Epithelial cell of proximal tubule (primary cell): ENCODE measurements at places on chromosomes 11 and 22.

DNA sequence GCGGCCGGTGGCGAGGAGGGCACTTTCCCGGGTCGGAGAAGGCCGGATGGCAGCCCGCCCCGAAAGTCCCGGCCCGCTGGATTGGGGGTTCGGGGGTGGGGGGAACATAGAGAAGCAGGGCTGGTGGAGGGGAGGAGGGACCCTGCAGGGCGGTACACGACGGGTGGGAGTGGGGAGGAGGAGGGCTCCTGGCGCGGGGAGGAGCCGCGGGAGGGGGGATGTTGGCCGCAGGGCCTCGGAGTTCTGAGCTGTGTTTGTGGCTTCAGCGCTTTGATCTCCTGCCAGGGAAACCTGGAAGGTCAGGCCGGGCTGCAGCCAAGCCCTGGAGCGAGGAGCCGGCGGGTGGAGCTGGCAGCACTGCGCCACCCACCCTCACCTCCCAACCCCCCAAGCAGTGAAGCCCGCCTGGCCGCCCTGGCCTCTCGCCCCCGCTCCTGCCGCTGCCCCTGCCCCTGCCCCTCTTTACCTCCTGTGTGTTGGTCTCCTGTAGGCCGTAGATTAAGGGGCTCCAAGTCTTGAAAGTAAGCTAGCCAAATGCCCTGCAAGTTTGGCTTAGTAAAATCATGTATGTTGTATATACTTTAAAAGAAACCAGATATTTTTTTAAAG is 30.9 kb downstream of the C22orf31 start:
- peak; percentile 49 for DNase-seq

DNA sequence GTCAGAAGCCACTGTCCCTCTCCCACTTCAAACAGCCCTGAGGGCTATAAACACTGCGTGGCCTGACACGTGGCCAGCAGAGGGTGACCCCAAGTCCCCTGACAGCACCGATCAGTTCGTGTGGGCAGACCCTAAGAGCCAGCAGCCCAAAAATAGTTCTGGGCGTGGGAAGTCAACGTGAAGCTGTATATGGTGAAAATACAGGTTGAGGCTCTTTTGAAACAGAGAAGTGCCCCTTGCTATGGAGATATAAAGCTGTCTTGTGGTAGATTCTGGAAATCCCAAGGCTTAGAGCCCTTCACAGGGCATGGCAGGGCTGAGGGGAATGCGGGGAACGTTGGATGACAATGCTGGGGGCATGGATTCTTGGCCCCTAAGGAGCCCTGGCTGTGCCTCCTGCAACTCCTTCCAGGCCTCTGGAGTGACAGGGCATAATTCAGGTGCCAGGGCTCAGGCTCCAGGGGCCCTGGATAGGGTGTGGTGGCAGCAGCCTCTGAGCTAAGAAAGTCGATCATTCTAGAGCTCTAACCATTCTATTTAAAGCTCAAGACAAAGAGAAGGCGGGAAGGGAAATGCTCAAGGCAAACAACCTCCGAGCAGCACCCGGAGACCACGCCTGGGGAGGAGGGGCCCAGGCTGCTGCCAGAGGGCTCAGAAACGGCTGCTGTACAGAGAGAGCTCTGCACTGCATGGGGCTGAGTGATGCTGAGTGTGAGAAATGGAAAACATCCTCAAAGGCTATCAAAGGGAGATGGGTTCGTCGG is 60.4 kb upstream of the CD5 start:
- no peak for DNase-seq

DNA sequence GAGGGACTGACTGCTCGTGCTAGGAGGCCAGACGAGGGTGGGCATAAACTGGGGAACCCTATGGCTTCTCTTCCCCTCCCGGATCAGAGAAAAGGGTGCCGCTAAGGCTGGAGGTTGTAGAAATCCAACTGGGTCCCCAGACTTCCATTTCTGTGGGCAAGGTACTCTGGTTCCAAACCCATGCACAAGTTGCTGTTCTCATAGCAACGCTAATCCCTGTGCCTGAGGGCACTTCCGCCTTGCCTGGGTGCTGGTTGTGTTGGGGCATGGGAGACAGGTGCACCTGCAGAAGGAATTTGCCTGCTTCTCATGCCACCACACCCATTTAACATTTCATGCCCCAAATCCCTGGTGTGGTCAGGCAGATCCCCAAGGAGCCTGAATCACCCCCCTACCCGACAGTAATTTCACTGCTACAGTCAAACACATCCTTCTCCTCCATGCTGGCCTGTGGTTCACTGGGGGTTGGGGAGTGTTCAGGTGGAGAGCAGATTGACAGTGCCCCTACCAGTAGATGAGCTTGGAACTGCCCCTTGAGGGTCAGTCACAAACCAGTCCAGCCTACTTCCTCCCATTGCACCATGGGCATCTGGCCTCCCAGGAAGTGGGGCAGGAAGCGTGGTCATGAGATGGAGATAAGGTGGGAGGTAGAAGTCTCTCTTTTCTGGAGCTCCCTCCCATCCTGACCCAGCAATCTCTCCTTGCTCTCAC is 1.2 kb downstream of the C2CD2L start:
- no peak for DNase-seq

GRCh38 chr11:121716060-121716459 is 263.3 kb upstream of the SORL1-AS1 start:
- no peak for DNase-seq

- DNase-seq, result no peak
Measured at GRCh38 chr22:44907765-44908737, 101.8 kb downstream of the PHF21B start.

- DNase-seq, result no peak
Measured at GRCh38 chr11:116192509-116193210, 580.1 kb downstream of the BUD13 start.

GRCh38 chr22:49023879-49024774 is 803.5 kb downstream of the BRD1 start:
- no peak for DNase-seq

DNA sequence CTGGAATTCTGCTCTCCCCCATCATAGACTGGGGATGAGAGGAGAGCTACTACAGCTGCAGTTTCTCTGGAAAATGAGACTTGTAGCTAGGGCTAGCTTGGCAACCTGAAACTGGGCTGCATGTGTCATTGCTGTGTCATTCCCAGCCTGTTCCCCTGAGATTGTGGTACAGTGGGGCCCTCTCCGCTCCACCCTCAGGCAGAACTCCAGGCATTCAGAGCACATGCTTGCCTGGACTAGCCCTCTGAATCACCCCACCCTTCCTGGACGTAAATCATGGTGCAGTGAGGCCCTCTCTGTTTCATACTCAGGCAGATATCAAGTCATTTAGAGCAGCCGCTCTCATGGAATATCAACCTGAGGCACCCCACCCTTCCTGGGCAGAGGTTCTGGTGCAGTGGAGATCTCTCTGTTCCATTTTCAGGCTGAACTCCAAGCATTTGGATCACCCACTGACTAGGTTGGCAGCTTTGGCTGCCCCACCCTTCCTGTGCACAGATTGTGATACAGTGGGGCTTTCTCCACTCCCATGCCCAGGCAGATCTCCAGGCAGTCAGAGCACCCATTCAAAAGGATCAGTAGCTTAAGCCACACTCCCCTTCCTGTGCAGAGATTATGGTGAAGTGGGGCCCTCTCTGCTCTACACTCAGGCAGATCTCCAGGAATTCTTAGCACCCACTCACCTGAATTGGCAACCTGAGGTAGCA is 274.4 kb downstream of the C11orf87 start:
- no peak for DNase-seq

- DNase-seq, result peak; percentile 55
Measured at GRCh38 chr11:67022341-67022933, 497 bp upstream of the SYT12 start.

DNA sequence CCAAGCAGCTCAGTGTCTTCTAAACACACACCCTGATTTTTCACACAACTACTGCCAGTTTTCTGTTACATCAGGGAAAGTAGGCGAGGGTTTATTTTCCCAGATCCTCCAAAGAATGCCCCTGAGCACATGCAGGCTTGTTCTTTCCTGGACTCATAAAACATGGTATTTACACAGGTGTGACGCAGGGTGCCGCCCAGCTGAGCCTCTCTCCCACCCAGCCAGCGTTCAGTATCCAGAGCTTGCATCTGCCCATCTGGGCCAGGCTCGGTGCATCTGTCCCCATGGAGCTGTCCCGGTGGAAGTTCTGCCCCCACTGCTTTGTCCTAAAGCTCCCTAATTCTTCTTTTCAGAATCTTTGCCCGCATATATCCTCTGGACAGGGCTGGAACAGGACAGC is 44.8 kb upstream of the ISX start:
- DNase-seq, result no peak

DNA sequence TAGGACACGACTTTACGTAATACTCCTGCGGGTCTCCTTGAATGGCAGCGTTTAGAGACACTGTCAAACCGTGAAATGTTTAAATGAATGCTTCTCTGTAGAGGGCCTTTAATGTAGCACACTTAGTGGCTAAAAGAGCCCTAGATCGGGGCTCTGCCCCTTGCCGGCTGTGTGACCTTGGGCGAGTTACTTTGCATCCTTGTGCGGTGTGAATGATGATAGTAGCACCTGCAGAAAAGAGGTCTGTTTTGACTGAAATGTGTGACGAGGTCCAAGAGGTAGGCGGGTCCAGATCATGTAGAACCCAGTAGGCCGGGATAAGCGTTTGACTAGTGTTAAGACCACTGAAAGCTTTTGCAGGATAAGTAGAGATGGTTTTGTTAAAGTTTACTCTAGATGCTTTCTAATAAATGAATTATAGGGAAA is 866 bp downstream of the MED17 start:
- no peak for DNase-seq

DNA sequence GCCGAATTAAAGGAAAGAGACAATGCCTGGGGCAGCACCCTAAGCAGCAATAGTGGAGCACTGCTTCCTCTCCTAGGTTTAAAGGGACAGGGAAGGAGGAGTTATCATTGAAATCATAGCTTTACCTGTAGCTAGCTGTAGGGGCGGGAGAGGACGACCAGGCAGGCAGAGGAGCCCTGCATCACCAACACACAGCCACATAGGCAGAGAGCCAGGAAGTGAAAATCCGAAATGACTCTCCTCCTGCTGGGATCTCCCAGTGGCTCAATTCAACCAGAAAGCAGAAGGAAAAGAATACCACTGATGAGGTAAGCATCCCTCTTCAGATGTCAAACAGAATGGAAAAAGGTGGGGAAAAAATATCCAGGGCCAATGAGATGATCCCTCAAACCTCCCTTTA is 20.4 kb downstream of the MRGPRX4 start:
- no peak for DNase-seq

GRCh38 chr11:120023120-120023519 is 114.8 kb downstream of the TRIM29 start:
- no peak for DNase-seq

- no peak for DNase-seq
Measured at GRCh38 chr11:36354221-36355003, 58.3 kb downstream of the PRR5L start.

DNA sequence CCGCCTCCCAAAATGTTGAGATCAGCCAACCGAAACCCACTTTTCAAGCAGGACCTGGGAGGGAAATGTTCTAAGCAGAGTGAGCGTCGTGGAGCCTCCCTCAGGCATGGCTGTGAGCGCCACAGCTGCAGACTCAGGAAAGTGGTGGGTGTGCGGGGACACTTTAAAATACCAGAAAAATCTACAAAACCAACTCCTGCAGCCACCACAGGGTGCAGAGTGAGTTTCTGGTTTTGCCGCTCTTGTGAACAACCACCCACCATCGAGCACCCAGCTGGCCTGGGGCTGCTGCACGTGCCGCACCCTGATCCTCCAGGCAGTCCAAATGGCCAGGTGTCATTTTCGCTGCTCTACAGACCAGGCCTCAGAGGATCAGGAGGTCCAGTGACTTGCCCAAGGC is 46.9 kb downstream of the CELSR1 start:
- DNase-seq, result no peak

- peak; percentile 83 for DNase-seq
Measured at GRCh38 chr11:93741882-93742226, 382 bp downstream of the C11orf54 start.

GRCh38 chr11:114511079-114511478 is 48.6 kb downstream of the NXPE1 start:
- no peak for DNase-seq

GRCh38 chr11:6615046-6615445 is 3.0 kb upstream of the TAF10 start:
- no peak for DNase-seq

DNA sequence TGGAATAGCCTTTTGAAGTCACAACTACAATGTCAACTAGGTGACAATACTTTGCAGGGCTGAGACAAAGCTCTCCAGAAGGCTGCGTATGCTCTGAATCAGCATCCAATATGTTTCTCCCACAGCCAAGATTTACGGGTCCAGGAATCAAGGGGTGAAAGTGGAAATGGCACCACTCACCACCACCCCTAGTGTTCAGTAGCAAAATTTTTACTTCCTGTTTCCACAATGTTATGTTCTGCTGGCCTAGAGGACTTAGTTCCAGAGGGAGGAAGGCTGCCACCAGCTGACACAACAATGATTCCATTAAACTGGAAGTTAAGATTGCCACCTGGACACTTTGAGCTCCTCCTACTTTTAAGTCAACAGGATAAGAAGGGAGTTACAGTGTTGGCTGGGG is 68.5 kb upstream of the MPEG1 start:
- no peak for DNase-seq

DNA sequence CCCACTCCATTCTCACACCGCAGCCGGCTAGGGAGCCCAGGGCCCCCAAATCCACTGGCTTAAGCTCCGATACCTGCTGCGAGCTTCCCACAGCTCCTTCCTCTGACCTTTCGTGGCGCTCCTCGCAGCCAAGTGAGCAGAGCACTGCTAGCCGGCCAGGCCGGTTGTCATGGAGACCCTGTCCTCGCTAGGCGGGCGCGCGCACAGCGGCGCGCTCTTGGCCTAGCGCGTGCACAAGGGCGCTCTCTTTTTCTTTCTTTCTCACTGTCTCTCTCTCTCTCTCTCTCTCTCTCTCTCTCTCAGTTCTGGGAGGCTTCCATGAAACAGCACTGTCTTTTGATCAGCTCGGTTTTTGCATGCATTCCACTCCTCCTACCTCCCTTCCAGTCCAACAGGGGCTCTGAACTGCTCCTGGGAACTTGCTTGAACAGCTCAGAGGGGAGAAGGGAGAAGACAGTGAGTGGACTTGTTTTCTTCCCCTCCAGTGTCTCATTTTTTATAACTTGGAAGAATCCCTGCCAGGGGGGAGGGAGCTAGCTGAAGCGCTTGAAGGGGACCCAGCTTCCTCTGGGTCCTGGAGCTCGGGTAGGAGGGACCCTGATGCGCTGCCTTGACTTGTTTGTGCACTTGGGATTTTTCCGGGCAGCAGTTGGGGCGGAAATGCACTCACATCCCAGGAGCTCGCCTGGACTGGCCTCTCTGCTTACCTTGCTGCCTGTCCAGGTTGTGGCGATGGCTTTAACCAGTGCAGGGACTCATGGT is 100.3 kb upstream of the AKIP1 start:
- no peak for DNase-seq

DNA sequence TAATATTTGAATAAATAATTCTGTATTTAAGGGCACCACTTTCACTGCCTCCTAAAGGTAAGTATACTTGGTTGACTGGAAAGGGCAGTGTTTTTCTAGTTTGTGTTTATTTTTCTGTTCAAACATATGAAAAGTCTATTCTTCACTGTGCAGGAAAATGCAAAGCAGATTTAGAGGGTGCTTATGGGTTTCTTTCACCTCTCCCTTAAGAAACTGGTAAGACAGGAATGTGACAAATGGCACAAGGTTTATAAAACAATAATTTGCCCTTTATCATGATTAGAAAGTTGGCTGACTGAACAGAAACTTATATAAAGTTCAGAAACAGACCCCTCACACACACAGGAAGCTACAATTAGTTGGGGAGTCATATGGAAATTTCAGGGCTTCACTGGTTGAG is 60.6 kb downstream of the PLEKHA7 start:
- DNase-seq, result no peak

- no peak for DNase-seq
Measured at GRCh38 chr11:59302991-59303390, 55.7 kb upstream of the OR5AN1 start.
